ENCODE measurements at places on chromosomes 4 and X. TPM values are rescaled to one million over a fixed set of nuclear protein-coding genes. Genes with fewer than 3 reads are reported as not detected.

XK gene
- 47.7 TPM for total RNA-seq

CXorf66 gene
- total RNA-seq = not detected

OPRPN gene
- not detected for total RNA-seq

GPR78 gene
- total RNA-seq = not detected

MGARP gene
- not detected for total RNA-seq

EMD gene
- 48.4 TPM for total RNA-seq

DNA sequence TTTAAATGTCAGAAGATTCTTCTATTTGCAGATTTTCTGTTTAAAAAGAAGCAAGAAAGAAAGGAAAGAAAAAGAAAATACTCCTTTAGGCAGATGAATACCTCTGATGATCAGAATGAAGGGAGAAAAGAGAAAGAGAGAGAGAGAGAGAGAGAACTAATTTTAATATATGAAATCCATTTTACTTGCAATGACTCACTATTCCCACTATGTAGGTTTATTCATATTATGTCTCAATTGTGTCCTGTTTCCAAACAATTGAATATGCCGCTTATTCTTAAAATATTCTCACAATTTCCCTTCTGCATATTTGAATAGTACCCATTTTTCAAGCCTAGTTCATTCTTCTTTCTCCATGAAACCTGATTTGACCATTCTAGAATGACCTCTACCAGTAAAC lies 11.7 kb downstream of the MEPE start:
- no peaks in the 10 kb centered on the region for H3K27me3 ChIP-seq
- no peak overlapping the region for H3K27ac ChIP-seq
- DNase-seq = no peak
- H3K4me3 ChIP-seq = no peak overlapping the region

DNA sequence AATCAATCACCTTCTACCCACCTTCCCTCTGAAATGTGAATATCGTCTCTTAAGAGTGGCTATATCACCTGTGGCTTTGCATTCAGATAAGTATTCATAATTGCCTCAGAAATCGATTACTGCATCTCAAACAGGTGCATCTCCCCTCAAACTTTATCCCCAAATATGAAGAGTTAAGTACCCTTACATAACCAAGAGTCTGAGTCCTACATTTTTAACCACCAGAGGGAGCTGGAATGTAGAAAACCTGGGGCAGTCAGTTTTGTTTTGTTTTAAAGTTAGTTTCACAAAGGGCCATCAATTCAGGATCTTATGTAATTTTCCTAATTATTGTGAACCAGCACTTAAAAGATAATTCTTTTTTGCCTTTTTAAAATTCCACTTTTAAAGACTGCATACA lies 5.7 kb downstream of the TCEANC start:
- no peak overlapping the region for H3K4me3 ChIP-seq
- H3K4me1 ChIP-seq = no peaks in the 10 kb centered on the region
- H3K27me3 ChIP-seq = no peaks in the 10 kb centered on the region
- H3K36me3 ChIP-seq = no peaks in the 10 kb centered on the region
- DNase-seq = no peak

GRCh38 chrX:30779453-30780030 lies 109.5 kb downstream of the TAB3 start:
- no peak for DNase-seq
- no peaks in the 10 kb centered on the region for H3K4me1 ChIP-seq
- no peaks in the 10 kb centered on the region for H3K27me3 ChIP-seq
- no peaks in the 10 kb centered on the region for H3K36me3 ChIP-seq

GRCh38 chr4:46839128-46839527 lies 69.9 kb downstream of the COX7B2 start:
- no peak overlapping the region for H3K4me3 ChIP-seq
- H3K4me1 ChIP-seq = no peaks in the 10 kb centered on the region
- H3K27ac ChIP-seq = no peak overlapping the region
- H3K36me3 ChIP-seq = no peaks in the 10 kb centered on the region

- H3K4me1 ChIP-seq = peaks cover 36% of the 10 kb centered on the region
- H3K27me3 ChIP-seq = peaks cover 30% of the 10 kb centered on the region
- H3K4me3 ChIP-seq = no peak overlapping the region
- H3K27ac ChIP-seq = peak overlapping the region; percentile 92
Observed at GRCh38 chr4:11430536-11430935, 1.8 kb upstream of the HS3ST1 start.

DNA sequence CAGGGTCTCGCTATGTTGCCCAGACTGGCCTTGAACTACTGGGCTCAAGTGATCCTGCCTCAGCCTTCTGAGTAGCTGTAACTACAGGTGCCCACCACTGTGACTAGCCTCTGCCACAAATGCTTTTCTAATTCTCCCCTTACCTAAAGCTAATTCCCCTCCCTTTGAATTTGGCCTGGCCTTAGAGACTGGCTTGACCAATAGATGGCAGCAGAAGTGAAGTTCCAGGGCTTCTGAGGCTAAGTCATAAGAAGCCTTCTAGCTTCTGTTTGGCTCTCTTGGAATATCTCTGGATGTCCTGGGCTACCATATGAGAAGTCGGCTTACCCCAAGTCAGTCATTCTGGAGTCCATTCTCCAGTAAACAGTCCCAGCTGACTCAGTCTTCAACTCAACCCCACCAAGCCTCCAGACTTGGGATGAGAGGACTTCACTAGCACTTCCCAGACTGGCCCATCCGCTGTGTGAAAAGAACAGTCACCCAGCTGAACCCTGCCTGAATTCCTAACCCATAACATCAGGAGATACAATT lies 61.0 kb downstream of the HPRT1 start:
- H3K4me1 ChIP-seq = no peaks in the 10 kb centered on the region
- H3K36me3 ChIP-seq = no peaks in the 10 kb centered on the region
- no peak overlapping the region for H3K4me3 ChIP-seq

DNA sequence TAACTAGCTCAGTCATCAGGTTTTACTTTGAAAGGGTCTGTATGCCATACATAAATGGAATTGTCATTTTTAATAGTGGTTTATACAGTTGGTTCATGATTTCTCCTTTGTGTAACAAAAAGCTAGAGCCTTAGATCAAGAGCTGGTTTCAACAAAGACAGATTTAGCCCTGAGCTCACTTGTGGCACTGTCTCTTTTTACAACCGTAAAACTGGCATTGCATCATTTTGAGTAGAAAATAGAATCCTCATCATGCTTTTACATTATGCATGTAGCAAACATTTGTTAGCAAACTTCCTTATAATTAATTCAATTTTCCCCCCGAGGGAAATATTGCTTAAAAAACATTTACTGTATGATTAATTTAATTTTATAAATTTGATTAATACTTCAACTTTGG lies 1871.5 kb downstream of the ARAP2 start:
- no peak overlapping the region for H3K27ac ChIP-seq
- no peak for DNase-seq
- H3K4me3 ChIP-seq = no peak overlapping the region
- no peaks in the 10 kb centered on the region for H3K4me1 ChIP-seq

DNA sequence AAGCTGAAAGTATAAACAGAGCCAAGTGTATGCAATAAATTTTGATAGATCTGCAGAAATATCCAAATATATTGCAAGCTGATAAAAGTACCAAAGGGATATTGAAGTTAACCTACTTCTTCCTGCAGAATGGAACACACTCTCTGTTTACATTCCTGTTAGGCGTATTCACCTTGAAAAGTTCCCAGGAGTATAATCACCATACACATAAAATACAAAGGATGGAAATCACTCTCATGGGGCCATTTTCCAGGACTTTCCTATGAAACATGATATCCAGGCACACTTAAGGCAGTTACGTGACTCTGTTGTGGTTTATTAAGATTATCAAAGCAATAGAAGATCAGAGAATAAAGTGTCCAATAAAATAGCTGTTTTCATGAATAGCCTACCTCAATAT lies 1142.3 kb downstream of the NLGN4X start:
- H3K4me3 ChIP-seq = no peak overlapping the region
- H3K27ac ChIP-seq = no peak overlapping the region
- no peaks in the 10 kb centered on the region for H3K36me3 ChIP-seq
- no peaks in the 10 kb centered on the region for H3K27me3 ChIP-seq
- no peak for DNase-seq

DNA sequence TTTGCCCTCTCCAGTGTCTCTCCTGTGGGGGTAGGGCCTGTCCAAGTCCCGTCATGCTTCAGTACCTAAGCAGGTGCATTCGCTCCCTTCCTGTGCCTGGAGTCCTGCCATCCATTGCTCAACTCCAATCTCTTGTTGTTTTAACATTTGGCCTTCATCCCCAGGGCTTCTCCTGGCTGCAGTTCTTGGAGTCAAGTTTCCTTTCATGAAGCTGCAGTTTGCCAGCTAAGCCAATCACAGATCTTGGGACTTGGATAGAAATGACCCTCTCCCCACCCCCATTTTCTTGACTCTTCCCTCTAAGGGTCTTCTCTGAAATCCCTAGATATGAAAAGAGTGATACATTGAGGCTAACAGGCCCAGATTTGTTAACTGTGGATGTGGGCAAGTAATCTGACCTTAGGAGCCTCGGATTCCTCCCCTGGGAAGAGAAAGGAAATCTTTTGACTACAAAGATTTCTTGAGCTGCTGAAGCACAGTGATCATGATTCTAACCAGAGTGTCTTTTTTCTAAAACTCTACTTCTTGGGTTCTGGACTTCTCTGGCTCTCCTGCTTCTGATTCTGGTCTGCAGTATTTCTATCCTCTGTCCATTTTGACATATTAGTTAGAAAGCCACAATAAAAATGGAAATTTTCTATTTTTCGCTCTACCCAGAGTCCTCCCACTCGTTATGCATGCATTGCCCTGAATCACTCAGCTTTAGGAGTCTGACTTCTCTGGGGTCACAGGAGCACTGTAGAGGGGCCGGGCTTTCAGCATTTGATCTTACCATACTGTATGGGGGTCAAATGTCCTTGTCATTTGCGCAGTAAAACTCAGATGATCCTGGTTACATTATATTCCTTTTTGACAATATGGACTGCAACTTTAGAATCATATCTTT lies 61.0 kb downstream of the CHRNA9 start:
- no peak overlapping the region for H3K4me3 ChIP-seq
- H3K27me3 ChIP-seq = no peaks in the 10 kb centered on the region
- H3K27ac ChIP-seq = peak overlapping the region; percentile 28
- peak; percentile 94 for DNase-seq
- H3K36me3 ChIP-seq = no peaks in the 10 kb centered on the region

GRCh38 chr4:60944060-60944459 lies 256.1 kb upstream of the ADGRL3 start:
- H3K27me3 ChIP-seq = no peaks in the 10 kb centered on the region
- no peaks in the 10 kb centered on the region for H3K4me1 ChIP-seq
- no peak for DNase-seq
- no peaks in the 10 kb centered on the region for H3K36me3 ChIP-seq

DNA sequence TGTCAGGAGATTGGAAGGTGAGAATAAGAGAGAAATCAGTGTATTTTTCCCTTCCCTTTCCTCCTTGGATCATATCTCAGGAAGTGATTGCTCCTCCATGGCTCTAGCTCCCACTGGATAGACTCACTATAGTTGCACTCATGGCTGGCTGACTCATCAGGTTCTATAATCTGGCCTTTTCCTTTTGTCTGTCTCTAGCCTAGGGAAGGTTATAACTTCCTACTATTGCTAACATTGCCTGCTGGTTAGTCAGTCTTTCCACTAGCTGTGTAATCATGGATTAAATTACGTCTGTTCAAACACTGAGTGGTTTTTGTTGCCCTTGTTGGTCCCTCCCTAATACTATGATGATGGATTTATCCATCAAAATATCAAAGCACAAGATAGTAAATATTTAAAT lies 195.5 kb upstream of the VEGFC start:
- H3K36me3 ChIP-seq = no peaks in the 10 kb centered on the region
- H3K27ac ChIP-seq = no peak overlapping the region
- H3K4me1 ChIP-seq = no peaks in the 10 kb centered on the region
- no peak for DNase-seq
- H3K27me3 ChIP-seq = no peaks in the 10 kb centered on the region

- no peak overlapping the region for H3K4me3 ChIP-seq
- no peak overlapping the region for H3K27ac ChIP-seq
- DNase-seq = no peak
- H3K27me3 ChIP-seq = no peaks in the 10 kb centered on the region
- H3K36me3 ChIP-seq = no peaks in the 10 kb centered on the region
Observed at GRCh38 chrX:155888139-155888538, 7.0 kb downstream of the VAMP7 start.

DNA sequence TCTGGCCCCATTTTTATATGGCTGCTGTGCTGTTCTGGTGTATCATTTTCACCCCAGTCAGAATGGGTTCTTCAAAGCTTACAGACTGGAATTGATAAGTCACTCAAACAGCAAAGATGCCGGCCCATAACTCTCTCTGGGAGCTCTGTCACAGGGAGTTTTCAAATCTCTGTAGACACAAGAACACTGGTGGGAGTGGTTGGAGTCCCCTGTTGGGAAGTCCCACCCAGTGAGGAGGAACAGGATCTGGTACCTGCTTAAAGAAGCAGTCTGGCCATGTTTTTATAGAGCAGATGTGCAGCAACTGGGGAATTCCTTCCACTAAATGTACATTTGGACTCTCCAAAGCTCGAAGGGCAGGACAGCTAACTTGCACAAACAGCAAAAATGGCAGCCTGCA lies 69.3 kb upstream of the UGT2B7 start:
- H3K27me3 ChIP-seq = no peaks in the 10 kb centered on the region
- H3K4me3 ChIP-seq = no peak overlapping the region
- no peaks in the 10 kb centered on the region for H3K36me3 ChIP-seq

DNA sequence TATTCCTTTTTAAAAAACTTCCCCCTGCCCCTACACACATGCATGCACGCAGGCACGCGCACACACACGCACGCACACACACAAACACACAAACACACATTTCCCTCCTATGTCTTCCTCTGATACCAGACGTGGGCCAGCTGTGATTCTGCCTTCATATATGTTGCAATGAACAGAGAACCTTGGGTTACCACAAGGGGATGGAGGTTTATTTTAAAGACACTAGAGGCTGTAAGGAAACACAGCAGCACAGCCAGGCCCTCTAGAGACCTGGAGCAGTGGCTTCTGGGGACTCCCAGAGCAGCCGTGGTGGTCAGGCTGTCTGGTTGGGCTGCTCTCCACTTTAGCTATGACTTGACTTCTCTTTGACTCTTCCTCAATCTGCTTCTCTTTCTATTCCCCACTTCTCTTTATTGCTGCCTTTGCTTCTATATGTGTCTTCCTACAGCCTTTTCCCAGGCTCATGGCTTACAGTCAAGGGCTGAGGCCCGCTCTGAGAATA lies 3.2 kb upstream of the TLR10 start:
- no peaks in the 10 kb centered on the region for H3K27me3 ChIP-seq
- no peaks in the 10 kb centered on the region for H3K36me3 ChIP-seq
- no peak overlapping the region for H3K4me3 ChIP-seq
- no peaks in the 10 kb centered on the region for H3K4me1 ChIP-seq

All from stomach (tissue), 19 donors.